NCI-H446 (cell line): ENCODE measurements at places on chromosomes 1 and 21.
A peak's percentile ranks its signal among the peaks of the same experiment; 100 is the strongest.

GRCh38 chr1:225389843-225390242, 38.0 kb downstream of the LBR start:
- DNase-seq: no peak

DNA sequence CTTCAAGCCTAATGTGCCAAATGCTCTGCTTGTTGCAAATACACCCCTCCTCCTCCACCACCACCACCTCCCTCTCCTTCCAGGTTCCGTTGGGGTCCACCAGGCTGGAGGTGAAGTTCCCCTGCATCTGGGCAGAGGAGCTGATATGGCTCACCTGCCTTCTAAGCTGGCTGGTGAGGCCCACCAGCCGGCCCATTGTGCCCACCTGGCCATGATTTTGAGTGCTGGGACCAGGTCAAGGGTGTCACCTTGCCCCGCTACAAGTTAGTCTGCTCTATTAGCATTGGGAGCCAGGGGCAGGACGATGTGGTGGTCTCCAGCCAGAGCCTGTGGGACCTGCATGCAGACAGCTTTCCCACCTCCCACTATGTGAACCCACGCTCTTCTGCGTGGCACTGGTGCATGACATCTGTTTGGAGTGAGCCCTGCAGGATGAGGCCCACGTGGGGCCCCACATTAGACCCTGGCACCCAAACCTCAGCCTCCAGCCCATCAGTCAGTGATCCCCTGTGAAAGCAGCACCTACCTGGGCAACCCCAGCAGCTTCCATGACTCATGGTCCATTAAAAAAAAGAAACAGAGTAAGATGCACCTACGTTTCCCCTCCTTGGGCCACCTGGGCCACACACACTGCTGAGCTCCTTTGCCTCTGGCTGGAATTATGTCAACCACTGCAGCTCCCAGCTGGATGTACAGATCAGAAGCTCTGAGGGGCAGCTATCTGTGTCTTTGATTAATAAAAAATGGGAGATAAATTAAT, 15.6 kb upstream of the CDCP2 start:
- DNase-seq: no peak

- no peak for DNase-seq
Observed at GRCh38 chr21:27359141-27359540, 392.3 kb upstream of the ADAMTS5 start.

DNA sequence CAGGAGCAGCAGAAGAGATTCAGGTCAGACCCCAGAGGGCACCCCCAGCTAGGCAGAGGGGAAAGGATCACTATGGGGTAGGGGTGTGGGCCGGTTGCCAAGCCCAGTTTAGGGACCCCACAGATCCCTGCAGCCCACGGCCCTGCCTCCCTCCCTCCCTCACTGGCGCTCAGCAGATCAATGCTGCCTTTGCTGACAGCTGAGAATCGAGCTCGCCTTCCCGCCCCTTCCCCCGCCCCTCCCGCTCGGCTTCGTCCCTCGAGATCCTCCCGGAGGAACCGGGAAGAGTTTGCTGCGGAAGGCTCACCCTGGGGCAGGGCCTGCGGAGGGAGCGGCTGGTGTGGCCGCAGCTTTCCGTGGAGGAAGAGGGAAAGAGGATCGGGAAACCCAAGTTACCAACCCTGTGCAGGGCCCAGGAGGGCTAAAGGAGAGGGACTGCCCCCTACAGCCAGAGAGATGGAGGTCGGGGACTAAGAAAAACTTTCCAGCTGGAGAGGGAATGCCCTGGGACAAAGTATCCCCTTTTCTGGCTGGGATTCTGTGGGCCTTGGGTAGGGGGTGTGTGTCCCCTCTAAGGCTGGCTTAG, 1.1 kb upstream of the KCNQ4 start:
- DNase-seq: no peak

DNA sequence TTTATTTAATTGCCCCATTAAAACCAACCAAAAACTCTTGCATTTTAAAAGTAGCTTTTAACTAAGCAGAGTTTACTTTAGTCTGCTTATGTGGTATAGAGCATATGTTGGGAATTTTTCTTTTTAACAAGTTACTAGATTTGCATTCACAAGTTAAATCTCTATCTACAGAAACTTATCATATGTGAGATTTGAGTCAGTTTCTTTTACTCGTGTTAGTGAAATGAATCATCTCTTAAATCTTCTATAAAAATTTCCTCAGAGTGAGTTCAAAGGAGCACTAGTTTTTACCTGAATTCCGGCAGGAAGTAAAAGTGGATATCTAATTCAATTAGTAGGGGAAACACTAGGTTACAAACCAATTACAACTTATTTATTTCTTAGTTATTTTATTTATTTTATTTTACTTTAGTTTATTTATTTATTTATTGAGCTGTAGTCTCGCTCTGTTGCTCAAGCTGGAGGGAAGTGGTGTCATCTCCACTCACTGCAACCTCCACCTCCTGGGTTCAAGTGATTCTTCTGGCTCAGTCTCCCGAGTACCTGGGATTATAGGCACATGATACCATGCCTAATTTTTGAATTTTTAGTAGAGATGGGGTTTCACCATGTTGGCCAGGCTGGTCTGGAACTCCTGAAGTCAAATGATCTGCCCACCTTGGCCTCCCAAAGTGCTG, 1609.6 kb upstream of the B3GALT2 start:
- no peak for DNase-seq

GRCh38 chr1:30887485-30888315, 20.9 kb downstream of the SDC3 start:
- no peak for DNase-seq

GRCh38 chr1:161092621-161093028, 3.3 kb upstream of the NECTIN4 start:
- no peak for DNase-seq

DNA sequence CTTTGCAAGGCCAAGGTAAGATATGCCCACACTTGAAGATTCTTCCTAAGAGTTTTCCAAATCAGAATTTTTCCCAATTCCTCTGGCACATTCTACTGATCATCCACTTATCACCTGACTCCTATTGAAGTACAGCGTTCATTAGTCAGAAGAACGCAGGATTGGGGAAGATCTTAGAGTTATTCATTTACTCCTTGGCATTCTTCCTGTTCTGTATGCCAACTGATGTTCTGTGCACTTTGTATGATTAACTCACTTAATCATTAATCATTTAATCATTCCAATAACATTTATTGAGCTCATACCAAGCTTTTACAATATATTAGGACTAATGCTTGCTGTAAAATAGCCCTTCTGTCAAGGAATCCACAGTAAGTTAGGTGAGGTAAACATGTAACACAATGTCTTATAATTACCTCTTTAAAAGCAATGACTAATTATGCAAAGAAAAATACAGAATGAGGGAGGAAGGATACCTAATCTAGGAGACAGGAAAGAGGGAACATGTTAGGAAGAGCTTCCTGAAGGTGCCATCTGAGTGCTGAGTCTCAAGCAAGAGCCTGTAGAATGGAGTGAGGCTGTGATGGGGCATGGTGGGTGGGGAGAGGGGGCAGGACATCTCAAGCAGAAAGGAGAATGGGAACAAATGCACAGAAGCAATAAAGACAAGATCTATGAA, 71.1 kb upstream of the DPT start:
- no peak for DNase-seq

DNA sequence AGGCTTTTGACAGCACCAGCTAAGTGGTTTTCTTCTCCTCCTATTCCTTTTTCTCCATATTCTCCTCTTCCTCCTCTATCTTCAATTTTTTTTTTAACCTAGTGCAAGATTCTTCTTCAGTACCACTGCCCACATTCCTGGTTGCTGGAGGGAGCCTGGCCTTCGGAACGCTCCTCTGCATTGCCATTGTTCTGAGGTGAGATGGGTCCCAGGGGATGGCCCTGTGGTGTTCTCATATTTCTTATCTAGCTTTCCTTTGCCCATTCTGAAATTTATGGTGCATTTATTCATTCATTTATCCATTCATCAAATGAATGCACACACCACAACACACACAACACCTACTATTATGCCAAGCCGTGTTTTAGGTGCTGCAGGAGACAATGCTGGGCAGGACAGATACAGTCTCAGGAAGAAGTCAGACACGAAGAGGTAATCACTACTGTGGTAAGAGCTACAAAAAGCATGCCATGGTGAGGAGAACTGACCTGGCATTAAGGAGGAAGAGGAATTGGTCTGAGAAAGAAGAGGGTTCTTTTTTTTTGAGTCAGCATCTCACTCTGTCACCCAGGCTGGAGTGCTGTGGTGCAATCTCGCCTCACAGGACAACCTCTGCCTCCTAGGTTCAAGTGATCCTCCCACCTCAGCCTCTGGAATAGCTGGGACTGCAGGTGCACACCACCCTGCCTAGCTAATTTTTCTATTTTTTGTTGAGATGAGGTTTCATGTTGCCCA, 47.5 kb upstream of the TDRD10 start:
- no peak for DNase-seq

GRCh38 chr21:42306366-42307035, 8.7 kb downstream of the TFF3 start:
- no peak for DNase-seq

- no peak for DNase-seq
Observed at GRCh38 chr1:29259802-29260441, 23.6 kb downstream of the PTPRU start.

DNA sequence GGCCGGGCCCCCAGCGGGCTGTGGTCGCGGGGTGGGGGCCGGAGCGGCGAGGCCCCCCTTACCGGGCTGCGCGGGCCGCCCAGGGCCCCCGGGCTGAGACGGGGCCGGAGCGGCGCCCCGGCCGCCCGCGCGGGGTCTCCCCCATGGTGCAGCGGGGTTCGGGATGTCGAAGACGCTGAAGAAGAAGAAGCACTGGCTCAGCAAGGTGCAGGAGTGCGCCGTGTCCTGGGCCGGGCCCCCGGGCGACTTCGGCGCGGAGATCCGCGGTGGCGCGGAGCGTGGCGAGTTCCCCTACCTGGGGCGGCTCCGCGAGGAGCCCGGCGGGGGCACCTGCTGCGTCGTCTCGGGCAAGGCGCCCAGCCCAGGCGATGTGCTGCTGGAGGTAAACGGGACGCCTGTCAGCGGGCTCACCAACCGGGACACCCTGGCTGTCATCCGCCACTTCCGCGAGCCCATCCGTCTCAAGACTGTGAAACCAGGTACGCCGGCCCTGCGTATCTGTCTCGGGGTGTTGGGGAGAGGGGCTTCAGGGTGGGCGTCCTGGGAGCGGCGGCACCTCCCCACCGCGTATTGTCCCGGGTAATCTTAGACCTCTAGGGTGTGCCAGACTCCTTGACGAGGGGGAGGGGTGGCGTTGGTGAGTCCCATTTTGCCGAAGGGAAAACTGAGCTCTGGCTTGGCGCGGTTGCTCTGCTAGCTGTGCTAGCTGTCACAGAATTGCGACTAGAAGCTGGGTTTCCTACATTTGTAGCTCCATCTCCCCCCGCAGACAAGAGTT, 745 bp downstream of the MAGI3 start:
- peak; percentile 45 for DNase-seq

DNA sequence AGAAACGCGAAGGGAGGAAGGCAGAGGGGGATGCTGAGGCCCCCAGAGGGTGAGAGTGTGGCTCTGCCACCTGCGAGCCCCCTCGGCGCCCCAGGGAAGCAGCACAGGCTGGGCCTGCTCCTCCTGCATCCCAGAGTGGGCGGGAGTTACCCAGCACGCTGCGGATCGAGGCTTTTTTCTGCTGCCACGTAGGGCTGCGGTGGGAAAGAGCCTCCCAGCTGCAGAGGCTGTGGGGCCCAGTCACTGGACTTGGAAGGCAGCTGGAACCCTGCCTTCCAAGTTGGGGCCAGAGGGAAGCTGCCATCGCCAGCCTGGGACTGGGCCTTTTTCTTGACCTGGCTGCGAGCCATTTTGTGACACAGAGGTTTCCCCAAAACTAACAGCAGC, 2.3 kb upstream of the GRIK3 start:
- peak; percentile 56 for DNase-seq

GRCh38 chr1:43932786-43933385, 715 bp upstream of the ARTN start:
- no peak for DNase-seq
